Mesothelial cell of epicardium (in vitro differentiated cells): ENCODE measurements at places on chromosomes 1 and 21.

- DNase-seq = no peak
Observed at GRCh38 chr1:156566436-156566835, 5.9 kb downstream of the IQGAP3 start.

DNA sequence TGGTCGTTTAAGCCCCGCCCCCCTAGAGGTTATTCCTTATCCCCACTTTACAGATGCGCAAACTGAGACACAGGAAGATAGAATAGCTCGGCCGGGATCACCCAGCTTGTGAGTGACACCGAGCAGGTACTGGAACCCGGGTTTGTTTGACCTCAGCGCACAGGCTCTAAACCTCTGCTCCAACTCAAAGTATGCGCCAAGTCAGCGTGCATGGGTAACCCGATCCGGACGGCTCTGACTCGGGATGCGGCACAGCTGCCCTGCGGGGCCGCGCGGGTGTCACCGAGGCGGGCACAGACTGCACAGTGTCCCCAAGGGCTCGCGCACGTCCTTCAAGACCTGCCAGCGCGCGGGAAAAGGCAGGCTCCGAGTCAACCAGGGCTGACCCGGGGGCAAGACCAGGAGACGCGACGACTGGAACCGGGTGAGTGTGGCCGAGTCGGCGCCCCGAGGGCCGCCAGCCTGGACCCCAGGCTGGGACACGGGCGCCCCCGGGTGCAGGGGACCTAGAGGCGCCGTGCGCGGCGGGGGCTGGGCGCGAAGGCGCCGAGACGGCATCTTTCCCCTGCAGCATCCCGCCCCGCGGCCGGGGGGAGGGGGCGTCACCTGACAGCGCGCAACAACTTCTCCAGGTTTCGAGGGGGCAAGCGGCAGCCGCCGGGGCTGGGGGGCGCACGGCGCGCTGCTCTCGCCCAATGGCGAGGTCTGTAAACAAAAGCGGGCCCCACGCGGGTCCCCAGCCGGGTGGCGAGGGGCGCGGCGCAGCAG is 101.9 kb upstream of the SOD1 start:
- peak; percentile 63 for DNase-seq

DNA sequence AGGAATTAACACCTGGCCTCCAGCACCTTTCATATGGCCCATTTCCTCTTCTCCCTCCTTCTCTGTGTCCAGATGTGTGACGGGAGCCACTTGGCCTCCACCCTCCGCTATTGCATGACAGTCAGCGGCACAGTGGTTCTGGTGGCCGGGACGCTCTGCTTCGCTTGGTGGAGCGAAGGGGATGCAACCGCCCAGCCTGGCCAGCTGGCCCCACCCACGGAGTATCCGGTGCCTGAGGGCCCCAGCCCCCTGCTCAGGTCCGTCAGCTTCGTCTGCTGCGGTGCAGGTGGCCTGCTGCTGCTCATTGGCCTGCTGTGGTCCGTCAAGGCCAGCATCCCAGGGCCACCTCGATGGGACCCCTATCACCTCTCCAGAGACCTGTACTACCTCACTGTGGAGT is 5.6 kb downstream of the TMEM61 start:
- DNase-seq = no peak

- DNase-seq = no peak
Observed at GRCh38 chr1:223331301-223331700, 32.7 kb downstream of the SUSD4 start.

DNA sequence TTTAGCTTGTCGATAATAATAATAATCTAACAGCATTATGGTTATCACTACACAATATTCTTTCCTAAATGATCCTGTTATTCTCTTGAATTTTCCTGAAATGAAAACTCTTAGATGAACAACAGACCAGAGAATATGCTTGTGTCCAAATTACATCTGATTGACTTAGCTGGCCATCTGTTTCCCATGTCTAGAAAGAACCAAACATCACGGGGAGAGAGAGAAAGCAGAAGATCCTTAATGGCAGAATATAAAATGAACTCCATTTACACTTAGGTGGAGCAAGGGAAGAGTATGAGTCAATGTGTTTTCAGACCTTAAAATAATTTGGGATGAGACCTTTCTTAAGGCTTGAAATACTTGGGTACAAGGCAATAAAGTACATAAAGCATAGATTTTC is 162.2 kb downstream of the DSCAM start:
- no peak for DNase-seq

GRCh38 chr1:200610846-200611245 is 9.7 kb downstream of the KIF14 start:
- DNase-seq = no peak

DNA sequence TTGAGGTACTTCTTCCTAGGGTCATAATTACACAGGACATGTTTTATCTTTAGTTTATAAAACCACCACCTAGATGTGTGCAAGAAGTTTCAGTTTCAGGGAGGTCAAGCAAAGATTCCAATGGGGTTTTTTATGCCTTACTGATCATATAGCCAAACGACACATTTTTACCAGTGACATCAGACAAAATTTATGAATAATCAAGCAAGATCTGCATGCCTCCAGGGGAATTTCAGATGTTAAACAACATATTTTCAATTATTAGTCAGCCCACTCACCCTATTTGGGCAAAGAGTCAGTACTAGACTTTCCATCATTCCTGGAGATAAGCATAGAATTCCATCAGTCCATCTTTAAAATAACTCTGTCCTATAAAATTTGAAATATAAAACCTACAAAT is 867.4 kb downstream of the KCNT2 start:
- DNase-seq = no peak

DNA sequence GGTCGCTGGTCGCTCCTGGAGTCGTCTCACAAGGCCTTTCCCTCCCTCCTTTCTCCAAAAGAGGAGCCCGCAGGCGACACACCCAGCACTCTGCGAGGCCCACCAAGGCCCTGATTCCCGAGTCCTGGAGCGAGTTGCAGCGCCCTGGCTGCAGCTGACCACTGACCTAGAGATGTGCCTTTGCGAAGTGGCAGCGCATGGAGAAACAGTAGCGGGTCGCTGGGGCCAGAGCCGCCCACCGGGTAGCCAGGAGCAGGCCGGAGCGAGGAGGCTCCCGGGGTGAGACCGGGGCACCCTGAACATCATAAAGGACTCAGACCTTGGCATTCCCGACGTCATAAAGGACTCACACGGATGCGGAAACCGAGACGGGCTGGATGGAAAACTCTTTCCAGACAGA is 10.3 kb upstream of the NBPF11 start:
- DNase-seq = no peak

DNA sequence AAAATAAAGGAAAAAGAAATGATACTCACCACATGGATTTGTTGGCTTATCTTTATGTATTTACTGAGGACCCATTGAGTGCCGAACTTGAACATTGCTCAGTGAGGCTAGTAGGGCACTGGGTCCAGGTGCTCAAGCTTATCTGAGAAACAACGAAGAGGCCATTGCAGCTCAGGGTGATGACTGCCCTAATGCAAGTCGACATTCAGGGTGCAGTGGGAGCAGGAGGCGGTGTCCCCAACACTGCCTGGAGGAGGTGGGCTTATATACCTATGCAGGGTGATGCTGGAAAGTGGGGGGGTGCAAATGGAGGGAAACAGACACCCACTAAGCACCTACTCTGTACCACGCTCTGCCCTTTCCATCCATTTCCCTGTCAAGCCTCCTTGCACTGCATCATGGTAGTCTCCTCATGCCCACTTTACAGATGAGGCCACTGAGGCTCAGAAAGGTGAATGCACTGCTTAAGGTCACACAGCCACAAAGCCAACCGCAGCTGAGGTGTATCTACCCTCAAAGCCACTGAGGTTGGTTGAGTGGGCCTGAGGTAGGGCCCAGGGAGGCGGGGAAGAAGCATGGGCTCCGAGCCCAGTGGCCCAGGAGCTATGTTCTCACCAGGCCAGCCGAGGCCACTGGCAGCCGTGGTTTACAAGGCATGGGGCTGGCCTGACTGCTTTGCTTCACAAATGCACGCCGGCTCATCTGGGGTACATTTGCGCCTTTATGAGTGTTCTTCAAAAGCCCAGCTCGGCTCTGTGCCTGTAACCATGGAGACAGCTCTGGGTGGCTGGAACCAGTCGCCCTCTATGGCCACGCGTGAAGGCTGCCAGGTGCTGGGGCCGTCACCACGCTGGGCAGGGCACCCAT is 103.8 kb downstream of the EPHB2 start:
- no peak for DNase-seq

GRCh38 chr1:158563853-158564252 is 6.5 kb downstream of the OR6P1 start:
- no peak for DNase-seq

DNA sequence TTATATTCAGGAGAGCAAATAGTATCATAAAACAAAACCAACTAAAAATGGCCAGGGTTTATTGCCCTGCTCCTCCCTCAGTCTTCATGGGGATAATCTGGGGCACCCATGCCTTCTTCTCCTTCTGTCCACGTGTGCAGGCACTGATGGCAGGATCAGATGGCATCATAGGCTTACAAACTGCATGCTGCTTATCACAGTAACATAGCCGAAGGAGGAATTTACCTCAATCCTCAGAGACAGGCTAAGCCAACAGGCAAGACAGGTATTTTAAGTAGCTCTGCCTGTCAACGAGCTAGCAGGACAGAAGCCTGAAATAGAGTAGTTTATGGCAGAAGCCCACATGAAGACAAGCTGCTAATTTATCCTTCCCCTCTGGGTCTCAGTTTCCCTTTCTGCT is 9.4 kb downstream of the LAMB3 start:
- no peak for DNase-seq

DNA sequence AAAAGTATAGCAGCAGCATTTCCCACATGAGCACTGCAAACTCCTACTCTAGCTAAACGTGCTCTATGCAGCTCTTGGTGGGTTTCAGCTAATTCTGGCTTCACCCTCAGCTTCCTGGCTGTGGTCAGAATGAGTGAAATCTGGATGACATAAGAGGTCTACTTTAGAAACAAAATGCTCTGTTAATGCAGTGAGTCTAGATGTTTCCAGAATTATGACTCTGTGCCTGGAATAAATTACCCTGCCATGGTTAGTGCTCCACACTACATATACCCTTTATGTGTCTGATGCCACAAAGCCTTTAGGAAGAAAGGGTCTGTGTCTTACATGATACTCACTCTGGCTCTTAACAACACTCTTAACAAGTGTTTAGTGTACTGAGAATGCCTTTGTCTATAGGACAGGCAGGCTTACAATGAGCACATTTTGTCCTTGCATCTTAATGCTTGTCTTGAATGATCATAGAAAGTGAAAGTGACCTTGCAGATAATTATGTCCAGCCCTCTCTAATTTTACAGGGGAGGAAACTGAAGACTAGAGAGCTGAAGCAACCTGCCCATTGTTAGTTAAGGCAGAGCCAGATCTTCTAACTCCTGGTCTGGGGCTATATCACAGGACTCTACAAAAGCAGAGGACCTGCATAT is 9.2 kb downstream of the S100A10 start:
- DNase-seq = no peak

DNA sequence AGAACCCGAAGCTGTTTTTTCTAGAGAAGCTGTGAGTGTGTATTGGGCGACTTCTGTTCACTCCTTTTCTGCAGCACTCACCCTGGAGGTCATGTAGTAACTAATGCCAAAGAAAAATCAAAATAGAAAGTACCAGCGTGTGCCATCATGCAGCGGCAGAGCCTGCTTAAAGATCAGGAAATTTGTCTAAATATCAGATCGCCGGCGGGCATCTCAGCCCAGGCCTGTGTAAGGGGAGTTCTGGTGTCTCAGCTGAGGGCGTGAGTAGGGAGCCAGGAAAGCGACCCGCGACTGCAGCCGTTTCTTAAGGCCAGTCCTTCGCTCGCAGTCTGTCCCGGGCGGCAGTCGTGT is 768 bp downstream of the EDARADD start:
- DNase-seq = no peak

- no peak for DNase-seq
Observed at GRCh38 chr1:161402446-161402845, 34.8 kb upstream of the CFAP126 start.

GRCh38 chr1:3713840-3714239 is 38.4 kb upstream of the CCDC27 start:
- DNase-seq = no peak

DNA sequence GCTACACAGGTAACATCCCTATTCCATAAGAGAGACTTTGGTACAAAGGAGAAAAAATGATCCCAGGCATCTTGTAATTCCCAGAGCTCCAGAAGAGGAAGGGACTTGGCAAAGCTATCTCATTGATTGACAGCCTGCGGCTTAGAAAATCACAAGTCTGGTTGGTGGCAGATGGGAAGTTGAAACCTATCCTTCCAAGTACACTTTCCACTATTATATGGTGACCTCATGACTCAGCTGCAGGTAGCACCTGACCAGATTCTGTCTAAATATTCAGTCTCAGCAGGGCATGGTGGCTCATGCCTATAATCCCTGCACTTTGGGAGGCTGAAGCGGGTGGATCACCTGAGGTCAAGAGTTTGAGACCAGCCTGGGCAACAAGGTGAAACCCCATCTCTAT is 89.9 kb downstream of the TIAM1 start:
- DNase-seq = no peak

- no peak for DNase-seq
Observed at GRCh38 chr1:36855699-36856494, 178.4 kb downstream of the GRIK3 start.

DNA sequence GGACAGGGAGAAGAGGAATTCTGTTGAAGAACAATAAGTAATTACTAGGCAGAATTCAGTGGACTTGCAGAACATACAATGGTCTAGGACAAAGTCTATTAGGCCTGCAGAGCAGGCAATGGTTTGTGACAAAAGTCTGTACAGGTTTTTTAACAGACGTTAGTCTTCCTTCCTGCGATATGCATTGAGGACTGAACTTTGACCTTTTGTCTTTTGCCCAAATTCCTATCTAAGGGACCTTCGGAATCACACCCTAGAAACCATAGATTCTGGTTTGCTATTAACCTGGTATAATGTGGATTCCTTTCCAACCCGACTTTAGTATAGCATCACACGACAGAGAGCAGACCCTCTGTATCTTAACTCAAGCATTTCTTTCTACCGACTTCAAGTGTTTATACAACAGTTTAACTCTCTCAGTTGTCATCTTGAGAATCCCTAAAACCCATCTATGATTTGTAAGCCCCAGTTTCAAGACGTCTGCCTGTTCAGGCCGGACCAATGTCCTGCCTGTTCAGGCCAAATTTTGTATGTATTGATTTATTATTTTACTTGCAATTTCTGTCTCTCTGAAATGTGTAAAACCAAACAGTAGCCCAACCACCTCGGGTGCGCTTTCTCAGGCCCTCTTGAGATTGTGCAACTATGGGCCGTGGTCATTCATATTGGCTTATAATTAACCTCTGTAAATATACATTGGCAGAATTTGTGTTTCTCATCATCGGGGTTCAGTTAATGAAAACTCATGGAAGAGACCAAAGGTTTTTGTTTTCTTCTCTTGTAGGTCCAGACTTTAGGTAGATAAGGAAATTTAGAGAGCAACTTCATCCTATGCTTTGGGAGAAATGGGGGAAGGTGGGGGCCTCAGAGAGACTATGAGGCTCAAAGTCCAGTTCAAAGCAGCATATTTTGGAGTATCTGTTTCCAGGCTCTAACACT is 76.9 kb upstream of the TNFSF18 start:
- no peak for DNase-seq

- DNase-seq = no peak
Observed at GRCh38 chr1:41914516-41914915, 4.2 kb downstream of the HIVEP3 start.

DNA sequence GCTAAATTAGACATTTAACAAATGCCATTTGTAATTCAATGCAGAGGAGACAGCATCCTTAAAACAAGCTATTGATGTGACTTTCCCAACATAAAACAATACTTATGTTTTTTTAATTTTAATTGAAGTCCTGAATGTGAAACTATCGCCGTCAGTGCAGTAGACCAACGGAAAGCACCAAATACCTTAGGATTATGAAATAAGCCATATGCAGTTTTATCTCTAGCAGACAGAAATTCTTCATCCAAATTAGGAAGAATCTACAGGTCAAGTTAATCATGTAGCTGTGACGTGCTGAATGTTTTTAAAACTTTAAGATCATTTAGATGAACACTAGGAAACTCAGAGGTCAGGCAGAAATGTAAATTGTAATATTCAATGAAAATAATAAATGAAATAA is 714 bp upstream of the ST6GALNAC5 start:
- no peak for DNase-seq
